ENCODE measurements at places on chromosomes 5 and 9. TPM values are rescaled to one million over a fixed set of nuclear protein-coding genes. Genes with fewer than 3 reads are reported as not detected.

GRCh38 chr5:127094161-127094814 is 21.0 kb upstream of the C5orf63 start:
- no peak overlapping the region for H3K27ac ChIP-seq
- no peaks in the 10 kb centered on the region for H3K4me1 ChIP-seq
- H3K27me3 ChIP-seq: no peaks in the 10 kb centered on the region
- no peaks in the 10 kb centered on the region for H3K36me3 ChIP-seq
- H3K4me3 ChIP-seq: no peak overlapping the region

- H3K27me3 ChIP-seq: no peaks in the 10 kb centered on the region
- no peaks in the 10 kb centered on the region for H3K36me3 ChIP-seq
- DNase-seq: no peak
- H3K27ac ChIP-seq: no peak overlapping the region
- no peaks in the 10 kb centered on the region for H3K4me1 ChIP-seq
Observed at GRCh38 chr5:25481463-25481862, 836.7 kb upstream of the CDH10 start.

GRCh38 chr5:134554319-134555222 is 29.1 kb downstream of the JADE2 start:
- 0 out of 2 replicates have a peak, but pooled peaks cover 6% of the 10 kb centered on the region for H3K36me3 ChIP-seq
- 0 out of 2 replicates have a peak, but pooled peaks cover 5% of the 10 kb centered on the region for H3K4me1 ChIP-seq
- peak; percentile 35 for DNase-seq
- H3K4me3 ChIP-seq: no peak overlapping the region

HAPLN1 gene
- not detected for total RNA-seq

NR4A3 gene
- total RNA-seq: not detected

DNA sequence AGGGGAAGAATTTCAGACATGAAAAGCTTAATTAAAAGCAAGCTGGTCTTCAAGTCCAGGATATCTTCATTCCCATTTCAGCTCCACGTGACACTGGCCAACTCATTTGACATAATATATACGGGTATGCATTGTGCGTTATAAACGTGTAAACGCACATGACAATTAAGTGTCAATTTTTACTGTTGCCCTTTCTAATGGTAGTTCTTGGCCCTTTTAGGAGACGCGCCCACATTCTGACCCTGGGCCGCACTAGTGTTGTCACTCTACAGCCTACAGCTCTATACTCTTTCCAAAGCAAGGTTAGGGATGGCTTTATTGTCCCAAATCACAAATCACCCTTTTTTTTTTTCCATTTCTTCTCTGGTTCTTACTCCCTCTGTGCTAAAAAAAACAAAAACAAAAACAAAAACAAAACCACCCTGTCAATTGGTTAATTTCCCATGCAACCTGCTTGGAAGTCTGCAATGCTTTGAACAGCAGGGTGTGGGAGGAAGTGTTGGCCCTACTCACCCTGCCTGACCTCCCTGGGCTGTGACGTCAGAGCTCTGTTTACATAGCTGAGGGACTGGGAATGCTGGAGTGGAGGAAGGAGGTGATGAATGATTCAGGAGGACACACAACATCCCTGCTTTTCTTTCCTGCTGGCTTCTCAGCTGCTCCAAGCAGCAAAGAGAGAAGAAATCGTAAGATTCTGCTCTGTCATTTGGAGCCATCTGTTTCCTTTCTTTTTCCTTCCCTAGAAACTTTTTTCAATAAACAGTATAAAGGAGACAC is 19.3 kb downstream of the RFK start:
- H3K4me1 ChIP-seq: peaks cover 71% of the 10 kb centered on the region
- peak overlapping the region; percentile 36 for H3K27ac ChIP-seq
- DNase-seq: peak; percentile 85
- no peaks in the 10 kb centered on the region for H3K36me3 ChIP-seq
- H3K27me3 ChIP-seq: no peaks in the 10 kb centered on the region

SLC36A3 gene
- total RNA-seq: not detected
